Femur (tissue), 1 donor: ENCODE measurements at places on chromosomes 7 and 10.

DNA sequence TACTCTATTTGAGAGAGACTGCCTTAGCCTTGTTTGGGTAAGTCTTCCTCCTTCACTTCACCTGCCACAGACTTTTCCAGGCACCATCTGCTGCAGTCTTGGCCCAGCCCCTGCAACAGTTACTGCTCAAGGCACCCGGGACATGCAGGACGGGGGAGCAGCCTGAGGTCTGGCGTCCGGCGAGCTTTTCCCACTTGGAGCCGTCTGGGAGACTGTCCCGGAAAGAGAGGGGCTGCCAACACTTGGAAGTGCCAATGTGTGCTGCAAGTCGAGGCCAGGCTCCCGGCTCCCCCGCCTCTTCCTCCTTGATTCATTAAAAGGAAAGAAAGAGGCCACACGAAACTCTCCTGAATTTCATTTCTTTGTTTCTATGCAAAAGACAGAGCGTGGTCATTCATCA is 13.7 kb downstream of the HTRA1 start:
- peak; percentile 87 for DNase-seq

- peak; percentile 61 for DNase-seq
These were observed 16.9 kb upstream of the PALD1 start for GRCh38 chr10:70461397-70462348.

- DNase-seq, result peak; percentile 68
These were observed at the start of gene OGDHL for GRCh38 chr10:49761789-49762565. TSS of gene OGDHL (minus strand) at chr10:49762323. CDS start at chr10:49758592, 3,731 bp downstream.

DNA sequence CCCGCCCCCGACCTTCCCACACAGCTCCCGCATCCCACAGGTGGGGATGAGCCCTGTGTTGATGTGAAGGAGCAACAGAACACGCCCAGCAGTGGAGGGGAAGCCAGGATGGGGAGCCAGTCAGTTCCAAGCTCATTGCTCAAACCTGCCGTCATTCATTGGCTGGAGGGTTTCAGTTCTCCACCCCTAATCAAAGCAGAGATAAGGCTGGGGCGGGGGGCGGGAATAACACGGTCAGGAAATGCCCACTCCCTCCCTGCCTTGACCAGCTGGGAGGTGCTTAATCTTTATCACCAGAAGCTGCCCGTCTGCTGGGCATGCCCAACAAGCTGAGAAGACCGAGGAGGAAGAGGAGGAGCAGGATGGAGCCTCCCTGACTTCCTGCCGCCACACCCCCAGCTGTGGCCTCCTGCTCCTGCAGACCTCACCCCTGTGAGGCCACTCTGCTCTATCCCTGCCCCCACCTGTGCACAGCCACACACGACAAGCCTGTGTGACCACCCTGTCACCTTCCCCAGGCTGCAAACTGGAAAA is 265.1 kb downstream of the ZEB1 start:
- DNase-seq, result no peak

DNA sequence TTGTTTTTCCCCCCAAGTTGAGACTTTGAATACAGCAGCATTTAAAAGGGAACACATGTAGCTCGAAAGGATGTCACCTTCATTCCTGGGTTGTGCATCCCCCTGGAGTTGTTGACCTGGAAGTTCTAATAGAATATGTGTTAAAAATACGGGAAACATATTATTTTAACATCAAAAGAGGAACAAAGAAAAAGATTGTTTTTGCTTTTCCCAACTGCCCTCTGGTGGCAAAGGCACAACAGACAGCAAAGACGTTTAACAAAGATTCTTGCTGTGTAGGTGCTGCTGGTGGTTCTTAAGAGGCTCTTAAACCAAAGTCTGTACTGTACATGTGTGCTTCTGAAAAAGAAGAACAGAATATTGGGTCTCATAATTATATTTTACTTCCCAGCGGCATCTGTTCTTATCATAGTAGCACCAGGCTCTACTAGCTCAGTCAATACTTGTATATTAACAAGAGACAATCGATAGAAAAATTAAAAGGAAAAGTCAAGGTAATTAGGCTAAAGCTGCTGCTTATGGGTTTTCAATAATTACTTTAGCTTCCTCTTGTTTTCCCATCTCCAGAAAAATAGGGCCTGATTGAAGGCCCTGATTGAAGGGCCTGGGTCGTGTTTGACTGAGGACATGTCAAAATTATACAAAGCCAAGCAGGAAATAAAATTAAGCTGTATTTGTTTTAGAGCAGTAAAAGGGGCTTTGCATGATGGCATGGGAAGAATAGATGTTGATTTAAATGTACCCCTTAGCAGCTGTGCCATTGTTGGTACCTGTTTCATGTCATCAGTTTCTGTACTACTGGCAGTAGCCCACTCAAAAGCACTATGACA is 384.2 kb upstream of the LRGUK start:
- DNase-seq, result no peak

- no peak for DNase-seq
These were observed 29.4 kb downstream of the DKK1 start for GRCh38 chr10:52343439-52343838.

GRCh38 chr7:76182225-76182960 is 19.3 kb upstream of the SRRM3 start:
- no peak for DNase-seq

GRCh38 chr7:131586259-131586658 is 29.8 kb upstream of the PODXL start:
- DNase-seq, result peak; percentile 44

DNA sequence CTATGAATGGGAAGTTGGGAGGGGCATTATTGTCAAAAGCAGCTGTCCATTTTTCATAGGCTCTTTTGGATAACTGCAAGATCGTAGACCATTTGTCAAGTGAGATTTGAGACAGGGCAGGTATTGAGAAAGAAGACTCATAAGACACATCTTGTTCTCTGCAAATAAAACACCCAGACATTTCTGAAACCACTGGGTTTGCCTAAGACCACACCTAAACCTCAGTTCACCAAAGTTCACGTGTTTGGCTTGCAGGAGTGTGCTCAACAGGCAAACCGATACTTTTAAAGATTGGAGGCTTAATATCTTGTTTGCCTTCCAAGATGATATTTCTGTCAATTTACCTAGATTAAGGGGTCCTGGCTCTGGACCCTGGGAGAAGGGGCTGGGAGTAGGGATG is 628.4 kb downstream of the CALN1 start:
- DNase-seq, result no peak

DNA sequence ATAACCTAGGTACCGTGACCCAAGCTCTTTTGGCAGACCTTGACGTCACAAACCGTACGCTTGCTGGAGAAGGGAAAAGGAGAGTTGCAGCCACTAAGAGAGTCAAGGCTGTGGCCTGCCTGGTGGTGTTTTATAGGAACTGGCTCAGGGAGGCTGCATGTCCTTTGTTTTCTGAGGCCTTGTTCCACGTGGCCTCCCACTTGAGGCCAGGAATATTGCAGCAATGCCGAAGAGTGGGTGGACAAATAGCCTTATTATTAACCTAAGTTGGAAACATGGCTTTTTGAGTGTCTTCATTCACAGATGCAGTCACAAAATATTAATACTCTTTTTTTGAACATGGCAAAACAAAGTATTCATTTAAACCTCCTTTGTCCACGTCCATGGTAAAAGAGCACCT is 178.0 kb downstream of the CELF2 start:
- DNase-seq, result no peak

GRCh38 chr10:63005246-63005645 is 127.9 kb upstream of the NRBF2 start:
- no peak for DNase-seq

DNA sequence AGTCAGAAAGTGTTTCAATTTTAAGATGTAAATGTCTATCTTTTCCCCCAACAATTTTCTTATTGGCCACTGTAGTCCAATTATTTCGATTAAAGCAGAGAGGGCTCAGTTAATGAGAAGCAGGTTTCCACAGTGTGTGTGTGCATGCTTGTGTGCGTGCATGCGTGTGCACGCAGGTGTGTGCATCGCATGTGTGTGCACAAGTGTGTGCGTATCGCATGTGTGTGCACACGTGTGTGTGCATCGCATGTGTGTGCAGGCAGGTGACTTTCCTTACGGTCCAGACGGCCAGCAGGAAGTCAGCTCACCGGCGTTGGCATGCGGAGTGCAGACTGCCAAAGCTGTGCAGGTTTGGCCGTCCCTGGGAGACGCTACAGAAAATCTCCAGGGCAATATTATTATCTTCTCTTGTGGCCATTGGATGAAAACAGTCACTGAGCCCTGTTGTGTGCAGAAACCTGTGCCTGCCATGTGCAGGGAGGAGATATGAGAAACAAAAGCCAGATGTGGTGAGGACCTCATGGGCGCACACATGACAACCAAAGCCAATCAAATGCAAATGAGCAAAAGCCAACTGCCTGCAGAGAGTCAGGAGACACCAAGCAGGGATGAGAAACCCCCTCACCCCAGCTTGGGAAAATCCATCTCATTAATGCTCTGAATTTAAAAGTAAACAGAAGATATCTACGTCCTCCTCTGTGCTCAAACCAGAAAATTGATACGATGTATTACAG is 70.4 kb downstream of the C10orf90 start:
- DNase-seq, result no peak

DNA sequence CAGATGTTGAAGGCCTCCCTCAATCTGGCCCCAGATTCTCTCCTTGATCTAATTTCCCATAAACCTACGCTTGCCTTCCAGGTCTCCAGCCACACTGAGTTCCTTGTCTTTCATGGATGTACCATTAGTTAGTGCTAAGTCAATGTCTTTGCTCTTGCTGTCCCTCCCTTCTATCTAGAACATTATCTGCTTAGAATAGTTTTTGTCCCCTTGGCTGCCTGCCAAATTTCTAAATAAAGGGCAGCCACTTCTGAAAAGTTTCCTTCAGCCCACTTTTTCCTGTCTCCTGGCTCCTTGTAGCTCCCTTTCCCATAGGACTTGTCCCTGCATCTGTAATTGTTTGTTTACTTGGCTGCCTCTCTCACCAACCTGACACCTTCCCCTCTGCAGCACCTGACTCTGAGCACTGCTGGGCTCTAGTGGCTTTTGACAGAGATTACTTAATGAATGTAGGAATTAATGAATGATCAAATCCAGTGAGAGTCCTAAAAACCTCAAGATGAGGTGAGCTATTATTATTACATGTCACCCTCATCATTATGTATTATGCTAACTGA is 58.3 kb downstream of the CXCL12 start:
- DNase-seq, result no peak

DNA sequence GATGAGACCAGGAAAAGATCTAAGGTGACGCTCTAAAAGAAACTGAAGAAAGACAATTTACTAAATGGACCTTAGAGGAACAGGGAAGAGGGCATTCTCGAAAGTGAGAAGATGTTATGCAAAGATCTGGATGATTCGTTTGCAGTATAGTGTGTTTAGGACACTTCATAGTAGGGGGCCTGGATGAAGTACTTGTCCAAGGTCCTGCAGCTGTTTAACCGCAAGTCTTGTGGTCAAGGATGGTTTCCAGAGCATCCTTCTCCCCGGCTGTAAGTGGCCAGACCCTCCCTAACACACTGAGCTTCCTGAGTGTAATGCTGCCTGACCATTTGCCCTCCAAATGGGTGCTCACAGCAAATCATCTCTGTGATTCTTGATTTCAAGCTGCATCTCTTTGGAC is 101.6 kb downstream of the XPNPEP1 start:
- DNase-seq, result no peak

GRCh38 chr10:61902445-61903220 is 1.1 kb downstream of the ARID5B start:
- DNase-seq, result peak; percentile 84

- DNase-seq, result no peak
These were observed 77.3 kb downstream of the STK31 start for GRCh38 chr7:23787272-23787671.

DNA sequence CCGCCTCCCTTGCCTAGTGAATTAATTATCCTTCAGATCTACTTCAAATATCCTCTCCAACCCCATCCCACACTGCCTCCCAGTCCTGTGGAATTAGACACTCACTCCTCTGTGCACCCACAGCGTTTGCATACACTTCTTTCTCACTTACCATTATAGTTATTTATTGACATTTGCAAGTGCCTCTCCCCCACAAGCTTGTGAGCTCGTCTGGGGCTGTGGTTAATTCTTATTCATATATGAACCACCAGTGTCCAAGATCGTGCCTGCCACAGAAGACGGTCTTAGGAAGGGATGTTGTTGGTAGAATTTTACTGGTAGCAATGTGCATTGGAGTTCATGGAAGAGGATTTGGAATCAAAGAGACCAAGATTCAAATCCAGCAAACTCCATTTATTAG is 68.1 kb upstream of the AOAH start:
- DNase-seq, result no peak

DNA sequence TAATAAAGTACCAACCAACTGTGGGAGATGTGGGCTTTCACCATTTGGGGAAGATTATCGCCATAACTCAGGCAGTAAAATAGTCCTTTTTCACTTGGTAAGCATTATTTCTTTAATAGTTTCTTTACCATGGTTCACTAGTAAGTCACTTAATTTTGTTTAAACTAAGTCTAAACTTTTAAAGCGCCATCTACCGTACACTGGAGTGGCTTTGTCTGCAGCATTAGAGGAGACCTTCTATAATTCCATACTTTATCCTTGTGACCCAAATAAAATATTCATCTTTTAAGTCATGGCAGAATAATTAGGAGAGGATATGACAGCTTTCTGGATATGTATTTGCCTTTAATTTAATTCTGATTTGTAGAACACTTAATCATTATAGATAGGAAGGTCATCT is 468.0 kb downstream of the MAGI2 start:
- DNase-seq, result no peak

DNA sequence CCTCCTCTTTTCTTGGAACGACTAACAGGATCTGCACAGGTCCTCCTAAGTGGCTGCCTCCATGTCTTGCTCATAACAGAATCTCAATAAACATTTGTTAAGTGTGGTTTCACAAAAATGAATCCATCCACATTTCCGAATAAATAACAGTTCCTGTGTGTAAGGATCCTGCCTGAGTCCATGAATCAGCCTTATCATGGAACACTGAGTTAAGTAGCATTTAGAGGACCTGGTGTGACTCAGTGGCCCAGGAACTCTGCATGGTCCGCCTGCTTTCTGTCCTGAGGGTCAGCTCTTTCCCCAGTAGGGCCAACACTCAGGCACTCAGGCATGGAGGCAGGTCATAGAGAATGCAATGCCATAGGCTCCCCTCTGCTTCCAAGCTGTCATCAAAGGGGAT is 15.8 kb upstream of the C10orf90 start:
- no peak for DNase-seq
